Cardiac ventricle fibroblast (primary cell): ENCODE measurements at places on chromosomes 2 and 18. TPM values are rescaled to one million over a fixed set of nuclear protein-coding genes. Genes with fewer than 3 reads are reported as not detected.

Gene GPR39
- 0.06 and 0.34 TPM in 2 replicates for total RNA-seq

Gene IL18RAP
- 0.34 TPM in 1 of 2 replicates, not detected in the other for total RNA-seq

Gene GPR45
- not detected in 2 replicates for total RNA-seq

Gene INPP5D
- 0.10 and 0.94 TPM in 2 replicates for total RNA-seq

Gene MYL1
- not detected in 2 replicates for total RNA-seq

Gene C18orf32
- 18.0 and 26.3 TPM in 2 replicates for total RNA-seq

Gene SLC8A1
- 2.4 and 2.9 TPM in 2 replicates for total RNA-seq

Gene TOGARAM2
- 0.94 and 1.9 TPM in 2 replicates for total RNA-seq

Gene BCL2L11
- total RNA-seq: 6.7 and 12.9 TPM in 2 replicates
